ENCODE measurements at places on chromosomes 4 and X. TPM values are rescaled to one million over a fixed set of nuclear protein-coding genes. Genes with fewer than 3 reads are reported as not detected.
A peak's percentile ranks its signal among the peaks of the same experiment; 100 is the strongest.

GRCh38 chr4:146182443-146182842, 6.9 kb downstream of the LSM6 start:
- DNase-seq: no peak

- no peak for DNase-seq
These were observed 495.1 kb upstream of the FAT1 start for GRCh38 chr4:187218705-187219245.

The ARHGEF38 gene
- total RNA-seq: 1.3 TPM

- no peak for DNase-seq
These were observed 78.2 kb downstream of the RTL5 start for GRCh38 chrX:72053508-72053907.

The DUX4 gene
- total RNA-seq: not detected

DNA sequence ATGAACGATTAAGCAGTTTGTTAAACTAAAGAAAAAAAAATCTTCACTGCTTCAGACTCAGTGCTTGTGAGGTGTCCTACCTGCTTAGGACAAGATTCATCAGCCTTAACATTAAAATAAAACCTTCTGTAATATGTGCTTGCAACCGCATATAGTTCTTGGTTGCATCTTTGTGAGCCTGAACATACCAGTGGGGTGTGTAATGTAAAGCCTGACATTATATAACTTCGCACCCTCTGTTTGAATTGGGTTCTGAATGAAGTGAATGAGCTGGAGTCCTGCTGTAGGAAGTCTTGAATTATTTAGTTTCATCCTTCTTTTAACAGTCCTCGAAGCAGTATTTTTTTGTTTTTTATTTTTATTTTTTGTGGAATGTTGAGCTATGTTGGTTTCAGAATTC, 3.1 kb downstream of the KDM6A start:
- peak; percentile 3 for DNase-seq

DNA sequence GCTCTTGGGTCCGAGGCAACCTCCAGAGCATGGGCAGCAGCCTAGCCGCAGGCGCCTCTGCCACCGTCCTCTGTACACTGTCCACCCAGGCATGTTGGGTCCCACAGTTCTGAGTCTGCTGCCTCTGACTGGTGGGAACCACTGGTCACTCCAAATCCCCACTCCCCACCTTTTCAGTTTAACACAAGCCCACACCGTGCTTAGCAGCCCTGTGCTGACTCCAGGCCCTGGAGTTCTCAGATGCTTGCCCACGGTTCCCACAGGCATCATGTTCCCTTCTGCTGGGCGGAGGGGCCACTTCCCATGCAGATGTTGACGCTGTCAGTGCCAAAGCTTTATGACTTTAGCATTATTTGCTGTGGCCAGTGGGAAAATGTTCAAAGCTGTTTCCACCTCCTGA, 104.5 kb downstream of the SCD5 start:
- DNase-seq: peak; percentile 85

The SLC9B2 gene
- 11.9 TPM for total RNA-seq

DNA sequence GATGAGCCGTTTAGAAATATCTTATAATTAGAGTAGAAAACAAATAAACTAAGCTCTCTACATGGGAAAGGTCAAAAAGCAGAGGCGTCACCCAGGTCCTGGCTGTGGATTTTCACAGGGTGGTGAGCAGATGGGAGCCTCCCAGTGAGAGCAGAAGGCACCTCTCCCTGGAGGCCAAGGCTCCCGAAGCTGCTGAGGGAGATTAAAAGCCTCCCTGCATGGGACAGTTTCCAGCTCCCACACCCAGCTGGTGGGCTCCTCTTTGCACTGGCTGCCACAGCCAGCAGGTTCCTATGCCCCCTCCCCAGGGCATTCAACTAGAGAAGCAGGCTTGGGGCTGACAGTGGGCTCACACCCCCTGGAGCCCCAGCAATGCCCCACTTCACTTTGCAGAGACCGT, 55.2 kb upstream of the TBC1D9 start:
- no peak for DNase-seq

- peak; percentile 96 for DNase-seq
These were observed 5.4 kb downstream of the HTRA3 start for GRCh38 chr4:8274765-8275547.
